LHCN-M2 (cell line): ENCODE measurements at places on chromosomes 13 and 19. TPM values are rescaled to one million over a fixed set of nuclear protein-coding genes. Genes with fewer than 3 reads are reported as not detected.

- DNase-seq: no peak
Observed at GRCh38 chr19:45276284-45276687, 25.2 kb downstream of the MARK4 start.

DENND1C gene
- total RNA-seq: not detected in 2 replicates

CRLF1 gene
- 0.86 and 5.8 TPM in 2 replicates for total RNA-seq

DNA sequence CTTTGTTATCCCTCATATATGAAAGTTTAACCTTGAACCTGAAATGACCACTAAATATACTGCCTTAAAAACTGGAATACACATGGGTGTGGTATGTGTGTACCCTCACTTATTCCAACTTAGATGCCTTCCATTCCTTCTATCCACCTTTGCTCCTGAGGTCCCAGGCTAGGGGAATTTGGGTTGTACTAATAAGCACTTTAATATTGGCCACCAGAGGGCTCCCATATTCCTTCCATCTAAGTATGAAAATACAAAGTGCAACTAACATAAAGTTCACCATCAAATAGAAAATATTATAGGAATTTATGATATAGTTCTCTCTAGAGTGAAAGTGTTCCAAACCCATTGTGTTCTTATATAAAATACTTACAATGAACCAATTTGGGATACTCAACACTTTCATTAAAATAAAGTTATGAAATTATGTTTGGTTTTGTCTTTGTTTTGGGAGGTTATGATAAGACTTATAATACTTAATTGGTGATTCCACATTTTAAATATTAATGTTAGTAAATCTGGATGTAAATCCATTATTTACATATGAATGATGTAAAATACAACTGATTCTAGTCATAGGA, 62.3 kb downstream of the ITGBL1 start:
- DNase-seq: peak; percentile 65

ZNF578 gene
- 2.0 and 5.6 TPM in 2 replicates for total RNA-seq

DNA sequence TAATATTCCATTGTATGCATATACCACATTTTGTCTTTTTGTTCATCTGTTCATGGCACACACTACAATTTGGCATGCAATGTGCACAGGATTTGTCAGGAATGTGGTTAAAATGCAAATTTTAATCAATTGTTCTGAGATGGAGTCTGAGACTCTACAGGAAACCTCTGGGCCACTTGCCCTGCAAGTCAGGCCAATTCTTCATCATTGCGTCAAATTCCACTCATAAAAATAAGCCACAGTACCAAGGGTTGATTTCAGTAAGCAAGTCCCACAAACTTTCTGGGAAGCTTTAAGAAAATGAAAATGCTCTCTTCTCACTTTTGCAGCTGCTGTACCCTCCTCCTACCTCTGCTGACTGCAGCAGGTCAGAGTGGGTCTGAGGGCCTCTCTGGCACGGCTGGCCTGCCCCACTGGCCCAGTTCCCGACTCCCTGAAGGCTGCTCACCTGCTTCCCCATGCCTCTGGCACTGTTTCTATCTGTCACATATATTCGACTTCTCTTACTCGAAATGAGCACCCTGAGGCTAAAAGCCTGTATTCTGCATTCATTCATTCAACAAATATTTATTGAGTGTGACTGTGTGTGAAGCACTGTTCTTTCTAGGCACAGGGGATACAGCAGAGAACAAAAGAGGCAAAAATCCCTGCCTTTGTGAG, 83.8 kb upstream of the WASF3 start:
- DNase-seq: no peak

GRCh38 chr19:2624537-2625091, 77.9 kb downstream of the GNG7 start:
- no peak for DNase-seq

KLHL1 gene
- not detected in 2 replicates for total RNA-seq

GRCh38 chr19:46840498-46840942, 10.1 kb downstream of the AP2S1 start:
- peak; percentile 60 for DNase-seq

GRCh38 chr13:84917252-84917878, 881.9 kb downstream of the SLITRK6 start:
- DNase-seq: peak; percentile 4

TMEM238 gene
- 0.32 TPM in 1 of 2 replicates, not detected in the other for total RNA-seq

EHD2 gene
- 66.0 and 75.3 TPM in 2 replicates for total RNA-seq

DNA sequence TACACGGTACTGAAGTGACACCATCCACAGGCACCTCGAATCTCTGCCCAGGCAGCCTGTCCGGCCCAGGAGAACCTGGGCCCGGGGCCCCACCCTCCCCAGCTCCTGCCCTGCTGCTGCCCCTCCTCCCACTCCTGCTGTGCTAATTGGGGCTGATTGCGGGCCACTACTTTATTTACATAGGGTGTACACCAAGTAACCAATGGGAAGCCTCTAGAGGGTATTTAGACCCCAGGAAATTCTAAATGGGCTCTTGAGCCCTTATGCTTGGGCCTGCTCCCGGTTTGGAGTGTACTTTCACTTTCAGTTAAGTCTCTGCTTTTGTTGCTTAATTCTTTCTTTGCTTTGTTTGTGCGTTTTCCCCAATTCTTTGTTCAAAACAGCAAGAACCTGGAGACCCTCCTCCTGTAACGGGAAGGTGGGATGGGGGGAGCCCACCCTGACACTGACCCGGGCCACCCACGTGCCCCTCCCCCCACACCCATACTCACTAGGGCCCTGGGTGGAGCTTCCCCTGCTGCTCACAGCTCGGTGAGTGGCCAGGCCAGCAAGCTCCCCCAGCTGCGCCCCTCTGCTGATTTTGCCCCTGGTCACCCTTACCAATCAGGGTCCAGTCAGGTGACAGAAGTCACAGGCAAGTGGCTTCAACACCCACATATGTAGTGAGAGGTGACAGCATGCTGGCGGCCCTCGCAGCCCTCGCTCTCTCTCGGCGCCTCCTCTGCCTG, 9.4 kb downstream of the SCGB2B2 start:
- DNase-seq: peak; percentile 35
